K562 (cell line): ENCODE measurements at places on chromosomes 3 and 15. TPM values are rescaled to one million over a fixed set of nuclear protein-coding genes. Genes with fewer than 3 reads are reported as not detected.
A peak's percentile ranks its signal among the peaks of the same experiment; 100 is the strongest.

- H3K36me3 ChIP-seq, result no peaks in the 10 kb centered on the region
- DNase-seq, result no peak
- no peaks in the 10 kb centered on the region for H3K27me3 ChIP-seq
- H3K27ac ChIP-seq, result no peak overlapping the region
These were observed 13.5 kb upstream of the ACSBG1 start for GRCh38 chr15:78247911-78248310.

GRCh38 chr15:26223720-26224119 is 360.6 kb upstream of the ATP10A start:
- H3K27ac ChIP-seq, result no peak overlapping the region
- no peak overlapping the region for H3K4me3 ChIP-seq
- no peaks in the 10 kb centered on the region for H3K4me1 ChIP-seq
- no peaks in the 10 kb centered on the region for H3K27me3 ChIP-seq
- no peak for DNase-seq

DNA sequence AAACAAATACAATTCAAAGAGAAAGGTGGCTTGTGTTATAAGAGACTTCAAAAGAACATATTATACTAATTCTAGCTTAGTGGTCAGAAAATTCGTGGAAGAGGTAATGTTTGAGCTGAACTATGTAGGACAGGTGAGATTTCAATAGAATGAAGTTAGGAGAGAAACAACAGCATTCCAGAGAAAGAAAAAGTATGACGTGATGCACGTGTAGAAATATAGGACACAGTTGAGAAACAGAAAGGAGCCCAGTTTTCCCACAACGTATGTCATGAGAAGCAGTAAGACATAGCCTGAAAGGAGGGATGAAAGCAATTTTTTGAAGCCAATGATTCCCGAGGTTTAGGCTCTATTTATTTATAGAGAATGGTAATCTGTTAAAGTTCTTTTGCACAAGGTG is 18.7 kb upstream of the P3H2 start:
- H3K27me3 ChIP-seq, result no peaks in the 10 kb centered on the region
- no peaks in the 10 kb centered on the region for H3K36me3 ChIP-seq
- no peak for DNase-seq
- no peaks in the 10 kb centered on the region for H3K4me1 ChIP-seq
- H3K4me3 ChIP-seq, result no peak overlapping the region

GRCh38 chr15:81400640-81401236 is 26.7 kb upstream of the TMC3 start:
- peaks cover 2% of the 10 kb centered on the region; the same call in 1 of the 3 replicates for H3K27me3 ChIP-seq
- H3K4me1 ChIP-seq, result no peaks in the 10 kb centered on the region
- peak; percentile 54 for DNase-seq

DNA sequence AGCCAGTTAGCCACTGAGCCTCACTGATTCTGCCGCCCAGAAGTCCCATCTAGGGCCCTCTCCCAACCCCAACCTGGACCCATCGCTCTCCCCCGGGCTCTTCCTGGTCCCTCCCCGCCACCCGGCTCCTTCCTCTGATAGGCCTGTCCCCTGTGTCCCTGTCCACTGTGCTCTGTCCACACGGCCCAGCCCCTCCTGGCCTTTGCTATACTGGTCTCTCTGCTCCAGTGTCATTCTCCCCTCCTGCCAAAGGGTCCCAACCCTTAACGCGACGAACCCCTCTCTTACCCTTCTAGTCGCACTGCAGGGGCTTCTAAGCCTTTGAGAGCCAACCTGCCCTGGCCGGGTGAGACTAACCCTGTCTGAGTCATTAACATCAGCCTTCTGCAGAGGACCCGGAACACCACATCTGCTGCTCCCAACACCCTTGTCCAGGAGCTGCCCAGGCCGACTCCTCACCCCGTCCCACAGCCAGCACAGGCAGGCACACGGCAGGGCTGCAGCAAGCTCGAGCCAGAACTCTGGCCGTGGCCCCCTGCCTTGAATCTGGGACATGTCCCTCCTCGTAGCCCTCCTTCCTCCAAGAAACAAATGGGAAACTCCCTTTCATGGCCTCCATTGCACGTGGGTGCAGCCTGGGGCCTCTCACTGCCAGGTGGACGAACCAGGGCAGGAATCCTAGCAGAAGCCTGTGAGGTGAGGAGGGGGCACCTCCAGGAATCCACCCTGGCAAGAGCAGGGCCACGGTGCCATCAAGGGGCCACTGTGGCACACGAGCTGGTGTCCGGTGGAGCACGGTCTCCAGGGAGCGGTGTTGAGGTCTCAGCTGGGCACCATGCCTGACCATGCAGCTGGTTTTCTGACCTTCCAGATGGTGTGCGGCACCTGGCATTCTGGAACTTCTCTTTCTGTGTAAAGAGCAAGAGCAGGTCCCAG is 140.9 kb upstream of the IQSEC1 start:
- H3K36me3 ChIP-seq, result no peaks in the 10 kb centered on the region
- H3K27ac ChIP-seq, result no peak overlapping the region
- H3K4me1 ChIP-seq, result no peaks in the 10 kb centered on the region
- H3K27me3 ChIP-seq, result peaks cover 61% of the 10 kb centered on the region

DNA sequence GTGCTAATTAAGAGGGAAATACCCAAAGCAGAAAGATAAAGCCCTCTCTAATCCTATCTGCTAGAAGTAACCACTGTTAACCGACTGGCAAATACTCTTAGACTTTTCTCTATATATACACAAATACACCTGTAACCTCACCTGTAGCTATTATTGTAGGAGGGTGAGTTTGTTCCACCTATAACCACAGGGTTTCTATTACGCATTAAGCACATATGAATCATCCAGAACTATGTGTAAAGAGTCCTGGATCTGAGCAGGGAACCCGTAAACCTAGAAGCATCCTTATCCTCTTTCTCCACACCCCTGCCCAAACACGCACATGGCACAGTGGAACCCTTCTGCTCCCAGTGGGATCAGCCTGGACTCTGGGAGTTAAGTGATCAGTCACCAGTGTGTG is 172.8 kb upstream of the C2CD4B start:
- H3K36me3 ChIP-seq, result no peaks in the 10 kb centered on the region
- H3K27ac ChIP-seq, result no peak overlapping the region
- H3K4me3 ChIP-seq, result no peak overlapping the region
- peaks cover 4% of the 10 kb centered on the region; the same call in 1 of the 3 replicates for H3K27me3 ChIP-seq
- no peak for DNase-seq
- no peaks in the 10 kb centered on the region for H3K4me1 ChIP-seq

DNA sequence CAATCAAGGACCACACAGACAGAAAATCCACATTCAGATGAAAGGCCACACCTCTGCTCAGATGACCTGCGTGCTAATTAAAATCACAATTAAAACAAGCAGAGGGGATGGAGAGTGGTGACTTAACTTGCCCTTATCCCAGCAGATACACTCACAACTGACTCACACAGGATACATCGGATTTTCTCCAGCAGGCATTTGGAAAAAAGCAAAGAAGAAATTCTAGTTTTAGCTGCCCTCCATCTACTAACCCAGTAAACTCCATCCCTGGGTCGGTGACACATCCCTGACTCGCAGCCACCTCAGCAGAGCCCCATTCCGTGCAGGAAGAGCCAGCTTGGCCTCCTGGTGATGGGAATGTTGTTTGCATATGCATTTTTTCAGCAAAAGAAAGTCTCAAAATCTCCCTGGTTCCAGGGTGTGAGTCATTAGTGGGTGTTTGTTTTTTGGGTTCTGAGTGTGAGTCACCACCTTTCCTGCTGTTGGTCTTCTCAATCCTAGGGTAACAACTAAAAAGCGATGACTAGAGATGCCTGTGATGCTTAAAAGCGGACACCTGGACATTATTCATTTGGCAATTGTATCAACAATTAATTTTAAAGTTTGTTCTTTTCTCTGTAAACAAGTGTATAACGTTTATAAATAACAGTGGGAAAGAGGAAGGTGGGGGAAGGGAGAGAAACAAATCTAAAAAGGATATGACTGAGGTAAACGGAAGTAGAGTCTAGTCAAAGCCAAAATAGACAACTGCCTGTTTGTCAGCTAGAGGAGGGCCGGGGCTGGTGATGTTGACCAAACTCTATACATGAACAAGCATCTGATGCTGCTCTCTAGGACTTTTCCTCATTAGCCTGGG is 49.8 kb upstream of the SLC4A7 start:
- no peak for DNase-seq
- H3K4me3 ChIP-seq, result no peak overlapping the region
- H3K27ac ChIP-seq, result no peak overlapping the region
- H3K36me3 ChIP-seq, result no peaks in the 10 kb centered on the region

- H3K27me3 ChIP-seq, result 0 out of 3 replicates have a peak, but pooled peaks cover 6% of the 10 kb centered on the region
- H3K4me3 ChIP-seq, result no peak overlapping the region
- H3K4me1 ChIP-seq, result no peaks in the 10 kb centered on the region
- H3K27ac ChIP-seq, result no peak overlapping the region
These were observed 6.3 kb upstream of the GALNT15 start for GRCh38 chr3:16168211-16168610.

- H3K36me3 ChIP-seq, result no peaks in the 10 kb centered on the region
- no peak overlapping the region for H3K4me3 ChIP-seq
- H3K4me1 ChIP-seq, result no peaks in the 10 kb centered on the region
- H3K27me3 ChIP-seq, result no peaks in the 10 kb centered on the region
- H3K27ac ChIP-seq, result no peak overlapping the region
- no peak for DNase-seq
These were observed 210.8 kb upstream of the SEMA6D start for GRCh38 chr15:47506329-47507100.

DNA sequence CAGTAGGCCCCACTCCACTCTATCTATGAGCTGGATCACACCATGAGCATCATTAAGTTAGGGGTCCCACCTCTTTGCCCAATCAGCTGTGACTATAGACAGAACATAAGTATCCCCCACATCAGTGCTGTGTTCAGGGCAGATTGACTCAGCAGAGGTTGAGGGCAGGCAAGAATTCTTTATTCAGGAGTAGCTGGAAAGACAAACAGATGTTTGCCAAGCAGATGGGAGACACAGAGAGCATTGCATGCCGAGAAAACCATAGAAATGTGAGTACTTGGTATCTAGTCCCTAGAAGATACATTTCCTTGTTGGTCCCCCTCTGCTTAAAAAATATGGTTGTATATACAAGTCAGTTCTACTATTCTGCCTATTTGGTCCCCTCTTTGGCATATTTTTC is 440.8 kb downstream of the RAP2B start:
- H3K27me3 ChIP-seq, result no peaks in the 10 kb centered on the region; the same call in 2 of the 3 replicates
- DNase-seq, result no peak
- no peak overlapping the region for H3K27ac ChIP-seq
- H3K4me3 ChIP-seq, result no peak overlapping the region
- H3K4me1 ChIP-seq, result no peaks in the 10 kb centered on the region

DNA sequence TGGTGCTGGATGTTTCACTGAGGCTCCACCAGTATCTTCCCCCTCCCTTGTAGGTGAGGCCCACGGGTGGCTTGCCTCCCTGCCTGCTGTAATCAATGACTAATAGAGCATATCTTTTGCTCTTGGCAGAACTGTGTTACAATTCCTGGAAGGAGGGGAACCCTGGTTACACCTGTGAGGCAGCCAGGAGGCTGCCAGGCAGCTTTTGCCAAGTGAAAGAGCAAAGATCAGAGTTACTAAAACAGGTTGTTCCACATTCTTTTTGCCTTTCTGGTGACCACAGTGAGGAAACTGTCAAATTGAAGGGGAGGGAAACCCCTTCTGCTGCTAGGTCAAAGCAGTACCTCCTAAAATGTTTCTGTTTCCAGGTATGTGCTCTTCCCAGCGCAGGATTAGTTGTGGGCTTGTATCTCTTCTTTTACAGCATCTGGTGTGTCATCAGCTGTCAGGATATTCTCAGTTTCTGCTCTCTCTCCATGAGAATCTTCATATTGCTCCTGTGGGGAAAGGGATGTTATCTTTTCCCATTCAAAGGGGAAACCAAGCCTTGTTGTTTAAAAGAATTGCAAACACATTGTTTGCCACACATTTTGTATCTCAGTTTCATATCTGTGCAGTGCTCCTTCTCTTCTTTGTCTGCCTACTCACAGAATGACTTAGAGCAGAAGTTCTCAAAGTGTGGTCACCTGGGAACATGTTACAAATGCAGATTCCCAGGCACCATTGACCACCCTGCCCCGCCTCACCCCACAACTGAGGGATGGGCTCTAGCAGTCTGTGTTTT is 137.4 kb upstream of the UMPS start:
- H3K4me1 ChIP-seq, result no peaks in the 10 kb centered on the region; the same call in 1 of the 2 replicates
- no peak for DNase-seq
- H3K4me3 ChIP-seq, result no peak overlapping the region
- H3K27ac ChIP-seq, result no peak overlapping the region
- no peaks in the 10 kb centered on the region for H3K27me3 ChIP-seq
- H3K36me3 ChIP-seq, result no peaks in the 10 kb centered on the region

DNA sequence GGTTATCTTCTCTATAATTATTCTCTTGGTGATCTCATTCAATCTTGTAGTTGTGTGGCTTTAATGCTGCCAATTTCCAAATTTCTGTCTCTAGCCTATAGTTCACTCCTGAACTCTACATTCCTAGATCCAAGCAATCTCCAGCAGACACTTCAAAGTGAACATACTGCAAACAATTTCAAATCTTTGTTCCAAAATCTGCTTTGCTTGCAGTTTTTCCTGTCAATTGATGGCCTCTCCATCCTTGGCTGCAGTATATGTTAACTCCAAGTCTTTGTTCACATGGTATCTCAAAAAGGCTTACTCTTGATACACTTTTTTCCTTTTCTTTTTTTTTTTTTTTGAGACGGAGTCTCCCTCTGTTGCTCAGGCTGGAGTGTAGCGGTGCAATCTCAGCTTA is 17.4 kb downstream of the NAA50 start:
- no peak overlapping the region for H3K4me3 ChIP-seq
- DNase-seq, result no peak
- no peaks in the 10 kb centered on the region for H3K4me1 ChIP-seq
- H3K36me3 ChIP-seq, result peaks cover 71% of the 10 kb centered on the region
- no peak overlapping the region for H3K27ac ChIP-seq
- H3K27me3 ChIP-seq, result no peaks in the 10 kb centered on the region

- no peak for DNase-seq
- no peaks in the 10 kb centered on the region; the same call in 1 of the 2 replicates for H3K4me1 ChIP-seq
These were observed 26.0 kb upstream of the CORO2B start for GRCh38 chr15:68552773-68553172.

GRCh38 chr3:177948716-177949425 is 587.4 kb upstream of the KCNMB2 start:
- H3K4me1 ChIP-seq, result no peaks in the 10 kb centered on the region
- DNase-seq, result no peak
- no peaks in the 10 kb centered on the region for H3K27me3 ChIP-seq

DNA sequence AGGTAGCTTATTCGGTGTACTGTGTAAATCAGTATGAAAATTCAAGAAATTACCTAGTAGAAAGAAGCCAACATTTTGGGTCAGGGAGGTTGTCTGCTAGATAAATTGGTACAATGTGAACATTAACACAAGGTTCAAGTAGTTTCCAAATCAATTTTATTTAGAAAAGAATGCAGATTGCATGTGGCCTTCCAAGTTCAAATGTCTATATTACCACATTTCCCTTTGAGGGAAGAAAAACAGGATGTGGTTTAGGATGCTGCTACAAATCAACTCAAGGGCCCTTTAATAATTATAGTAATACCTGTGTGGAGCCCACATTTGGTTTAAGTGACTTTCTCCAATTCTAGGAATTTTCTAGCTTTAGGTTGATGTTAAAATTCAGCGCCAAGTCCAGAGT is 57.5 kb downstream of the CADPS start:
- no peaks in the 10 kb centered on the region for H3K27me3 ChIP-seq
- no peaks in the 10 kb centered on the region for H3K36me3 ChIP-seq
- H3K4me3 ChIP-seq, result no peak overlapping the region
- H3K27ac ChIP-seq, result no peak overlapping the region
- H3K4me1 ChIP-seq, result no peaks in the 10 kb centered on the region

- H3K36me3 ChIP-seq, result no peaks in the 10 kb centered on the region
- peak overlapping the region; percentile 30 for H3K4me3 ChIP-seq
- peak; percentile 87 for DNase-seq
These were observed 4.7 kb upstream of the GOLGA8B start for GRCh38 chr15:34588046-34588674.

Gene ABI3BP
- 0.24 TPM in 1 of 2 replicates, not detected in the other for total RNA-seq

Gene PATL2
- total RNA-seq, result 0.60 and 0.86 TPM in 2 replicates

Gene PROS1
- total RNA-seq, result 22.6 and 22.7 TPM in 2 replicates

Gene SCAANT1
- total RNA-seq, result not detected in 2 replicates
